Kidney epithelial cell (primary cell): ENCODE measurements at places on chromosomes 11 and 22.

GRCh38 chr11:44140372-44140771 lies 44.9 kb downstream of the EXT2 start:
- no peak for DNase-seq

DNA sequence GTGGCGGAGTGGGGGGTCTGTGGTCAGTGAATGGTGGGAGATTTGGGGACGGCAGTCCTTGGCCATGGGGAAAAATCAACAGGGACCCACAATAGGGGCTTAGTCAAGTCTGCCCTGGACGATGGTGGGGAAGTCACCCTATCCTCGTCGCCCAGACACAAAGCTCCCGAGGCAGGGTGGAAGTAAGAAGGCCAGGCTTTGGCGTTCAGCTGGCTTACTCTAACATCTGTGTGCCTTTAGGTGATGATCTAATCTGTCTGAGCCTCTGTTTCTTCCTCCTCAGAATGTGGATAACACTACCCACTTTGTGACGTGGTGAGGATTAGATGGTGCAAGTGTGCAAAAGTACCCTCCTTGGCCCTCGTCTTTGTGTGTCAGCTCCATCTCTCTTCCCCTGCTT lies 192.2 kb downstream of the ST3GAL4 start:
- no peak for DNase-seq

DNA sequence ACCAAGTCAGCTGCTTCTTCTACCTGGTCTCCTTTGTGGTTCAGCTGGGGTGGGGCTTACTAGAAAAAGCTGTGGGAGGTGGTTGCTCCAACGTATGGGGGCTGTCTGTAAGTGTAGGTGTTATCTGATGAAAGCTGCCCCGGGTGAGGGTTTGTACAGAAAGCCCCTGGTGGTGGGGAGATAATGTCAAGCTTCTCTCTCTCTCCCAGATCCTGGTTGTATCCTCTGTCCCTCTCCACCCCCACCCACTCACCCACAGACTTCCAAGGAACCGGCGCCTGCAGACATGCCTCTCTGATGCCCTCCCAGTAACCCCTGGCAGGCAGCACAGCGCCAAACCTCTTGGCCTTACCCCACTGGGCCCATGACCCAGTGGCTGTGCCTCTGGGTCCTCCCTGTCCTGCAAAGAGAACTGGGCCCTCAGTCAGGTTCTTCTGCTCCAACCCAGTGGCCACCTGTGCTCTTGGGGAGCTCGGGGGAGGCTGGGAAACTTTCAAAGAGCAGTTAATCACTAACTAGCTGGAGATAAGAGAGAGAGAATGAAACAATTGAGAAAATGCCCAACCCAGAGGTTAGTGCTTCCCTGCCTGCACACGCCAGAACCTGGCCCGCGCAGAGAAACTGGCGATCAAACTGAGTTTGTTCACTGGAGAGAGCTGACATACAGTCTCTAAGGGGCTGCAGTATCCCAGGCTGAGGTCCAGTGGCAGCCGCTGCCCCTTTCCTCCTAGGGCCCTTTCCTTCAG lies 20.4 kb upstream of the EHF start:
- DNase-seq = no peak

DNA sequence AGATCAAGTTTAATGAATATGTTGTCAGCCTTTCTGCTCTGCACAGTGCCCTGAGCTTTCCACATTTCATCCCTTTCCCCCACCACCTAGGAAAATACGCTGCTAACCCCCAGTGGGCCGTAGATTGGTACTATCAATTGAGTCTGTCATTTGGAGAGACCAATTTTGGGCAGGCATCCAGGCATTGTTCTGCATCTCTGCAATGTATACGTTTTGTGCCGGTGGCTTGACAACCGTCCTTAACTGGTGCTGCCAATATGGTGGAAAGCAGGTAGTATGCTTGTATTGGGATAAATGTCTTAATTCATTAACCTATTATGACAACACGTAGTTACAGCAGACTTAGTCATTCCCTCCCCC lies 1.3 kb downstream of the ELMOD1 start:
- no peak for DNase-seq

DNA sequence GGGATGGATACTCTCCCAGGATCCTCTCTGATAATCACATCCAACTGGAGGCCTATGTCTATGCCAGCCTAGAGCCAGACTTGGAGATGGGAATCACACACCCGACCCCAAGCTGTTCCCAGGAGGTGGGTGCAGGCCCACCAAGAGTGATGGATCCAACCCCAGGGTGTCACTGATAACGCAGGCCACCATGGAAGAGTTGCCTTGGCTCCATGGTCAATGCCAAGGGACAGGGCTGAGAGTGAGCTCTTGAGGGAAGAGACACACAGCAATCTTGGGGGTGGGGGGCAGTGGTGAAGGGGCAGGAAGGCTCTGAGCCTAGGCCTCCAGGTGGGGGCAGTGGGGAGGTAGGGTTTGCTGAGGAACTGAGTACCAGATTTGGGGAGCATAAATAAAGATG lies 16.9 kb downstream of the TUB start:
- DNase-seq = no peak

- no peak for DNase-seq
Measured at GRCh38 chr22:24181088-24181995, at the start of gene SUSD2. TSS of gene SUSD2 (plus strand) at chr22:24181487. CDS start at chr22:24181520, 33 bp downstream.

DNA sequence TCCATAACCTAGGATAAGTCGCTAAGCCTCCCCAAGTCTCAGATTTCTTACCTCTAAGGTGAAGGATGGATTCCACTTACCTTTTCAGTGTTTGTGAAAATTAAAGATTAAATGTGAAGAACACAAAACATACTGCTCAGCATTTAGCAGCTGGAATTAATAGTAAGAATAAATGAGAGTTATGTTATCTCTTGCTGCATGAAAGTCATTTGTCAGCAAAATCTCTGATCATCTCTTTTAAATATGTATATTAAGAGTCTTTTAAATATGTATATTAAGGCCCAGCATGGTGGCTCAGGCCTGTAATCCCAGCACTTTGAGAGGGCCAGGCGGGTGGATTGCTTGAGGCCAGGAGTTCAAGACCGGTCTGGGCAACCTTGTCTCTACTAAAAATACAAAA lies 72.3 kb upstream of the TTC12 start:
- no peak for DNase-seq

DNA sequence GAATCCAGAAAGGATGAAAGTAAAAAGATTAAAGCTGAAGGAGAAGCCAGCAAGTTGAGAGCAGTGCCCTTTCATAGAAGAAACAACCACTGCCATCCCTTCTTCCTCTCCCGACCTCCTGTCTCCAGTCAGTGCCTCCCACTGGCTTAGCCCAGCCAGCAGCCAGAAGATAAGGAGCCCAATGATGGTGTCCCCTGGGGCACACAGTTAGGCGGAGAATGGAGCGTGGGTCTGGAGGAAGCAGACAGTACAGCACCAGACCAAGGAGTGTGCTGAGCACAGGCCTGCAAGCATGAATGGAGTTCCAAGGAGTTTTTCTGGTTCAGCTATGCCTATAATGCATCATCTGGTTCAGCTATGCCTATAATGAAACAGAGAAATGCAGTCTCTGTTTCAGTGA lies 54.3 kb upstream of the TNRC6B start:
- no peak for DNase-seq

- DNase-seq = no peak
Measured at GRCh38 chr11:35145271-35145670, 6.3 kb downstream of the CD44 start.

DNA sequence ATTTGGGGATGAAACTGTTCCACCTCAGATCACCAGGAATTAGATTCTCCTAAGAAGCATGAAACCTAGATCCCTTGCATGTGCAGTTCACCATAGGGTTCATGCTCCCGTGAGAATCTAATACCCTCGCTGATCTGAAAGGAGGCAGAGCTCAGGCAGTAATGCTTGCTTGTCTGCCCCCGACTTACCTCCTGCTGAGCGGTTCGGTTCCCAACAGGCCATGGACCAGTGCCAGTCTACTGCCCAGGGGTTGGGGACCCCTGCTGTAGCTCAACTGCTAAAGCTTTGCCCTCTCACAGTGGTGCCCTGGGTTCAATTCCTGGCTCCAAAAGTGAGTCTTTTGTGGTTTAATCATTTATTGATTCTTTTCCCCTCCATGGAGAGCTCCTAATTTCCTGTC lies 3.4 kb downstream of the JAML start:
- DNase-seq = no peak

- DNase-seq = no peak
Measured at GRCh38 chr11:30586251-30587144, at the start of gene MPPED2. TSS of gene MPPED2 (minus strand) at chr11:30586353. CDS start at chr11:30580373, 5,980 bp downstream.

GRCh38 chr11:132032555-132032954 lies 662.1 kb downstream of the NTM start:
- no peak for DNase-seq

DNA sequence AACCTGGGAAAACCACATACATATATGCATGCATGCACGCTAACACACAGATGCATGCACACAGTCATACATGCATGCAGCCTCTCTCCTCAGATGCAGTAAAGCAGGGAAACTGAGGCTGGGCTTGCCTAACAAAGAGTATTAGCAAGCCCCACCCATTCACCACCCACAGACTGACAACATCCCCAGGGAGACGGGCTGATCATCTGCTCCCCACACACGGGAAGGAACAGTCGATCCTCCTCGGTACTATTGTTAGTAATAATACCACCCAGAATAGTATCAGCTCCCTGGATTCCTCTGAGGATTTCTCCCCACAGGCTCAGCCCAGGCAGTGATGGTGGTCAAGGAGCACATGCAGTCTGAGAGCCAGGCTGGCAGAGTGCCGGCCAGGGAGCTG lies 41.2 kb downstream of the SLC22A12 start:
- DNase-seq = no peak

DNA sequence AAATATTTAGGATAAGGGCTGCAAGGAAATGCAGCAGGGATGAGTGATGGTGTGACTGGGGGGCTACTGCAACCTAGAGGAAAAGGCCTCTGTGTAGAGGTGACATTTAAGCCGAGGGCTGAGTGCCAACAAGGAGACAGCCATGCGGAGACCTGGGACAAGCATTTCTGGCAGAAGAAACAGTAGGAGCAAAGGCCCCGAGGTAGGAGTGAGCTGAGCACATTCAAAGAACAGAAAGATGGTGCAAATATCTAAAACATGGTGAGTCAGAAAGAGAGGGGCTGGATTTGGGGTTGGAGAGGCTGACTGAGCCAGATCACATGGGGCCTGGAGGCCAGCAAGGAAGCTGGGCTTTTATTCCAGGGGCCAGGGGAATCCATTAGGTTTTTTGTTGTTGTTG lies 55.1 kb upstream of the INCENP start:
- DNase-seq = no peak

DNA sequence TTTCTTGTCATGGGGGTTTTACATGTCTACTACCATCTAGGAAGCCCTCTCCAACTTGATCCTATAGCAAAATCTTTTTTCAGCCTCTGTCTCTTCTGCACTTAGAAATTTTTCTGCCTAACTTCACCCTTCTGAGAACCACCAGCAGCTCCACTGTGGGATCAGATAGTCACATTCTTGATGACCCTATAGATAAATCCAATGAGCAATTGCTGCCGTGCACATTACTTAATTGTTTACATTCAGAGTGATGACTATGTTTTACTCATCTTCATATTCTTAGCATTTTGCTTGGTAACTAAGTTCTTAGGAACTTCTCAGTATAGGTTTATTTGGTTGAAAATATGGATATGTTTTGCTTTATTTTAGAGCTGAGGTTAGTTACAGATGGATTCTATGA lies 12.4 kb upstream of the ETS1 start:
- DNase-seq = no peak

GRCh38 chr11:15073361-15074205 lies at the start of gene CALCB:
TSS of gene CALCB (plus strand) at chr11:15073593. CDS start at chr11:15074719, 1,126 bp downstream.
- DNase-seq = no peak

DNA sequence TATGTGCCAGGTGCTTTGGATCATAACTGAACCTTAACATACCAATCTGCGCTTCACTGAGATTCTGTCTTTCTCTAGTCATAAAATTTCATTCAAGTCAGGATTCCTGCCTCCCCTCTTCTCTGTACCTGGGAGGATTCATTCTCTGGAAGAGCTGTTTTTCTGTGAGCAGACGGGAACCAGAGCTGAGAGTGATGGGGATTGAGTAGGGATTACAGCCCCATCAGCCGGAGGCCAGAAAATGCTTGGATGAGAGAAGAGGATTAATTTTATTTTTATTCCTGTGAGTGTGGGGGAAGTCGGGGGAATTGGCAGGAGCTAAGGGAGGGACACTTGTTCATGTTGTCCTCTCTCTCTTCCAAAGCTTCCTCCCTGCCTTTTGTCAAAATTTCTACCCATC lies 4.7 kb downstream of the STX3 start:
- no peak for DNase-seq

DNA sequence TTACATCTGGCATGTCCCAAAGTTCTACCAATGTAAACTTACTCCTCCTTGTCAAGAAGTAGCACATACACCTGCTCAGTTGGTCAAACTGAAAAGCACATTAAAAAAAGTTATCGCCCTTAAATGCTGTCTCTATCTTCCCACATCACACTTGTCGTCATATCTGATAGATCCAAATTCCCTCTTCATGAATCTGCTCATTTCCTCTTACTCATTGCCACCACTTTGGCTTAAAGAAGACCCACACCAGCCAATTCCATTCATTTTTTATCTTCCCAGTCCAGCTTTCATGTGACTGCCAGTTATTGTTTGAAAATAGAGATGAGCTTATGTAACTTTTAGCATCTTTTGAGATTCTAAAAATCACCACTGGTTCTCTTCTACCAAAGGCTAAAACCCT lies 305.9 kb upstream of the MTNR1B start:
- DNase-seq = no peak

- no peak for DNase-seq
Measured at GRCh38 chr11:2537896-2538724, 93.3 kb downstream of the KCNQ1 start.

DNA sequence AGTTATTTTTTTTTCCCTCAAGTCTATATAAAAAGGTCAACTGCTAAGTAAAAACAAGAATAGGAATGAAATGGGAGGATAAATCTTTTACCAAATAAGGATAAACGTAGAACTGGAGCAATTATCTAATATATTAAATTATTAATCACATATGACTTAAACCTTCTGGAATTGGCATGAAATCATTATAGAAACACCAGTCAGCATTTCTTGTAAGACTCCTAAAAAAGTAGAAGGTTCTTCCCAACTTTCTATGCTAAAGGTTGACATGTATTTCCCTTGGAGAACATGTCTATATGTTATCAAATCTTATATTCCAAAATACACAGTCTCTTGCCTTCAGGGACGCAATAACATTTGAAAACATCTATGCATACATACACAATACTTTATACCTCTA lies 143.2 kb downstream of the SBF2 start:
- DNase-seq = no peak

DNA sequence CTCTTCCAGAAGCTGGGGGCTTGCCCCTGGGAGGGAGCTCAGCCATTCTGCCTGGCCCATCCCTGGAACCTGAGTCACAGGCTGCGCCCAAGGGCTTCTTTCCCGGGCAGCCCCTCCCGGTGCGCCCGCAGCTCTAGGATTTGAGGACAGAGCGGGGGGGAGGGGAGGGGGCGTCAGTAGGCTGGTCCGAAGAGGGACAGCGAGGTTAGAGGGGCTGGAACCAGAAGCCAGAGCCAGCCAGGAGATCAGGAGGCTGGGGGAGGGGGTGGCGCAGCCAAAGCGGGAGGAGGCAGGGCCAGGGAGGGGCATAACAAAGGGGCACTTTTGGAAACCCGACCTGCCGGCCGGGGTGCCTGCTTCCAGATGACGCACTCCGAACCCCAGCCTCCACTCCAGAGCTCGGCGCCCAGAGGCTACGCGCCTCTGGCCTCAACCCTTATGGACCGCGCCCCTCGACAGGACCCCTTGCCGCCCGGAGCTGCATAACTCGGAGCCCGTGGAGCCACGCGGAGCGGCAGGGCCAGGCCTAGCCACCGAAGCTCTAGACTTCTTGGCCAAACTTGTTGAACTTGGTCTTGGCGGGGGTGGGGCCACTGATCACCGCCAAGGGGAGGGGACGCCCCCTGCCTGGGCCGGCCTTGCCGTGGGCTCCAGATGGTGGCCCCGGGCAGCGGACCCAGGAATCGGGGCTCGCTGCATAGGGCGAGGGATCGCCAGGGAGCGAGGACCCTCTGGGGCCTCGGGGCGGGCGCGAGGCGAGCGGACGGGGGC lies 744 bp downstream of the PACSIN3 start:
- no peak for DNase-seq
